ENCODE measurements at places on chromosomes 7 and 10.

DNA sequence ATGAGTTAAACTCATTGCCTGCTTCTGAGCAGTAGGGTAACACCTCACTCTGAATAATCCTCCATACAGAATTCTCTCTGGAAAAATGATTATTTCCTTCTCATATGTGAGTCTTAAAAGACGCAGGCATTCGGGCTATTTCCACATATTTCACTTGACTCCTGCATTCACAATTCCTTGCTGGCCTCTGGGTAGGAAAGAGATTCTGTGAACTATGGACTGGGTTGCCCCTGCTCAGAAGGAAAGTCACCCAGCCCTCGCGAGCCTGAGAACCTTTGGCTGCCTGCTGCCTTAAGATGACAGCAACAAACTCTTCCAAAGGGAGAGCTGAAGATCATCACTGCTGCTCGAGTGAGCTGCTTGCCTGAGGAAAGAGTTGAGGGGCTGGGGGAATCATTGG lies 216.8 kb downstream of the BAMBI start:
- DNase-seq, result no peak

GRCh38 chr7:29017713-29018112 lies 59.6 kb upstream of the TRIL start:
- peak; percentile 57 for DNase-seq

GRCh38 chr10:81177651-81178244 lies 640.0 kb downstream of the SH2D4B start:
- DNase-seq, result no peak

DNA sequence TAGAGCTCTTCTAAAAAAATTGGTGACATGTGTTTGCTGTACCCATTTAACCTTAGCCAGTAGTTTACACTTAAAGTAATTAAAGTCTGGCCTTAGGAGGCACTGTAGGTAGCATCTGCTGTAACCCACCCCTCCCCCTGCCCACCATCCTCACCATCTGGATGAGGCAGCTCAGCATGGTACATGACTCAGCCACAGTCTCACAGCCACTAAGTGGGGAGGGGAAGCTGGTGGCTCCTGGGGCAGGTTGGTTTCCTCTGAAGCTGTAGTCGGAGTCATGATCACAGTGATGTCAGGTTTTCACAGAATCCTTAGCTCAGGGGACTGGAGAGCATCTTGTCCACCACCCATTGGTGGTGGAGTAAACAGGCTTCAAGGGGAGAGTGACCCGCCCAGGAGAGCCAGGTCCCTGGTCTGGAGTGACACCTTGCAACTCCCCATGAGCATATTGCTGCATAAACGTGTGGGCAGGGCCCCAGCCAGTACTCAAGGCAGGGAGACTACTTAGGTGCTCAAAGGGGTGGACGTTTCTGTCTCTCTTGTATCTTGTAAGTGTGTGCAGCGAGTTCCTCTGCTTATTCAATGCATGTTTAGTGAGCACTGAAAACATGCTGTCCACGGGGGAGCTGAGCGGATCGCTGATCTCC lies 125.9 kb downstream of the GRK5 start:
- peak; percentile 61 for DNase-seq

- peak; percentile 89 for DNase-seq
Observed at GRCh38 chr7:132548489-132549078, 27.7 kb downstream of the PLXNA4 start.

GRCh38 chr10:124701881-124702656 lies 42.1 kb downstream of the FAM53B start:
- DNase-seq, result peak; percentile 50

- peak; percentile 34 for DNase-seq
Observed at GRCh38 chr7:87047-87446, 105.3 kb upstream of the FAM20C start.
